ENCODE measurements at places on chromosomes 2 and 18.

DNA sequence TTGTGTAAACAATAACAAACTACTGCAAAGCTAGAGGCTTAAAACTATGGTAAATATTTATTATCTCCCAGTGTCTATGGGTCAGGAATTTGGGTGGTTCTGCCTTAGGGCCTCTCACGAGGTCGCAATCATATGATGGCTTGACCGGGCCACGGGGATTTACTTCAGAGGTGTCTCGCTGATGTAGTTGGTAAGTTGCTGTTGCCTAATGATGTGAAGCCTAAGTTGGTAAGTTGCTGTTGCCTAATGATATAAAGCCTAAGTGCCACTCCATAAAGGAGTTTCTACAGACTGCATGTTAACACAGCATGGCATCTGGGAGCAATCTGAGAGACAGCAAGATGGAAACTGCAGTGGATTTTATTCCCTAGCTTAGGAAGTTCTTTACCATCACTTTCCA lies 35.8 kb downstream of the FMNL2 start:
- no peak for DNase-seq

DNA sequence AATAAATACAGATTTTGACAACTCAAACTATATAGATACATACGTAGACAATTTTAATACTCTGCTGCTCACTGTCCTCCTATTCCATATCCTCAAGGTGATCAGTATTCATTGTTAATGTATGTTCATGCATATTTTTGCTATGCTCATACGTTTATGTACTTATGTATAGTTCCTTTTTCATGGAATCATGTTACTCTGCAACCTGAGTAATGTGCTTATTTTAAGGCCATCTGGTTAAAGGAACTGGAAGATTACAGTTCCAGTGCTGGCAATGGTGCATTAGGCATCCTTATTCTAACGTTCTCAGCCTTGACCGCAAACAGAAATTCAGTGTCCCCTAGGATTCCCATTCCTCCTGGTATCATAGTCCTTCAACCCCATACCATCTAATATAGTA lies 385.0 kb upstream of the TNP1 start:
- no peak for DNase-seq

- DNase-seq, result no peak
Observed at GRCh38 chr2:56898986-56899385, 715.2 kb downstream of the CCDC85A start.

DNA sequence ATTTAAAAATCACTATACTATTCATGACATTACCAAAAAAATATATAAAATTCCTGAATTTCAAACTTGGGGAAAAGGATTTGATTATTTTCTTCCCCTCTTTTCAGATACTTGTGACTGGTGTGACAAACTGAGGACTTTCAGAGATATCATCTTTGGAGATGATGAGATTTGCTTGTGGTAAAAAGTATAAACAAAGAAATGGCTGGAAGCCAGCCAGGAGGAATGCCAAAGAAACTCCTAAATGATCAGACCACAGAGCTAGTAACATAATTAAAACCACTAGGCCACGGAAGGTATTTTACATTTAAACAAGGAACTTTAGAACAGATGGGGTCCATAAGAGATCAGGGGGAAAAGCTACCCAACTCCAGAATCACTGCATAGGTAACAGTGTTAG lies 58.7 kb downstream of the PIGN start:
- no peak for DNase-seq

GRCh38 chr18:2916184-2916583 lies 69.4 kb downstream of the EMILIN2 start:
- no peak for DNase-seq

GRCh38 chr18:7329016-7329415 lies 98.1 kb downstream of the LRRC30 start:
- DNase-seq, result no peak

DNA sequence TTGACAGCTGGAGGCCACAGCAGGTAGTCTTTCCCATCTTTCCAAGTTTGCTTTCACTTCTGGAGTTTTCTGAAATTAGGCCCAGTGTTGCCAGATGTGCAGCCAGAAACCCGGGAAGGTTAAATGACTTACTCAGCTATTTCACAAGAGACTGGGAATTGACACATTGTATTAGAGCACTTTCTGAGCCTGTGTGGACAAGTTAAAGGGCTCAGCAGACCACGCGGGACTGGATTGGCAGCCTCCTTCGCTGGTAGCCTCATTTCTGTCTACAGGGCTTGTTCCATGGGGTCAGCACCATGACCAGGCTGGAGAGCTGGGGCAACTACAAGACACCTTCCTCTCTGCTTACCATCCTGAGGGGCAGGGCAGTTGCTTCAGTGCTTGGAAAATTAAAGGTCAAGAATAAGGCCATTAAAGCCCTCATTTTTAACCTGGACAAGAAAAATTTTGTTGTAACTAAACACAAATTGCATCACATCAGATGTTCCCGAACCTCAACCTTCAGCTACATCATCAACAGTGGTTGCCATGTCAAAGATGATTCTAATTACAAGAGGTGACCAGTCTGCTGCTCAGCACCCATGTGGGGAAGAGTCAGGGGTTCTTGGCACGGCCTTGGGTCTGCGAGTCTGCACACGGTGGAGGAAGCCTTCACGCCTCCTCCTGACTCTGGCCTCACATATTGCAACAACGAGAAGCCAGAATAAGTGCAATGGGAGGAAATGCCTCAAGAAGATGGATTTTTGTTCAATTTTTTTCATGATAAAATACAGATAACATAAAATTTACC lies 279.5 kb upstream of the RAB6C start:
- no peak for DNase-seq

DNA sequence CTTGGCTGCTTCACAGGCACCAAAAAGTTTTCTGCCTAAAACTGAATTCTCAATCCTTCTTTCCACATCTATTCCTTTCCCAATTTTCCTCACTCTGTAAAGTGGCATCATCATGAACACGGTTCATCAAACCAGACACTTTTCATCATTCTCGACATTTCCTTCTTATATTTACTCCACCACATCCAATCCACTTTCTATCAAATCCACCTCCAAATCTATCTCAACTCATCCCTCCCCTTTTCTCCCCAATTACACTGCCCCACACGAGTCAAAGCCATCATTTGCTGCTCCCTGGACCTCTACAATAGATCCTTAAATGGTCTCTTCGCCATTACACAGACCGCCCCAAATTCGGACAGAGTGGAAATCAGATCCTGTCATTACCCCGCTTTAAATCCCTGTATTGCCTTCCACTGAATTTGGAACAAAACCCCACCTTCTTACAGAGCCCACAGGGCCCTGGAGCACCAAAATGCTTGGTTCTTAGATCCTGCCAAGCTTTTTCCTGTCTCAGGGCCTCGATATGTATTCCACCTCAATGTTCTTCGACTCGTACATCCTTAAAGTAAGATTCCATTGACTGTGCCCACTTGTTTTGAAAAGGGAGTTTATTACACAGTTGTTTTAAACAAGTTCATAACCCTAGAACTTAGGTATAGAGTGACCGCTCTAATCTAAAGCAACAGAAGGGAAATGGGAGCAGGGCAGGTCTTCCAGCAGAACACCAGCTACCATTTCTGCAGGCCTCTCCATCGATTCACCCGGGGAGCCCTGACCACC lies 856 bp downstream of the ACAA2 start:
- peak; percentile 45 for DNase-seq

GRCh38 chr2:152236191-152236925 lies 60.8 kb upstream of the STAM2 start:
- no peak for DNase-seq

GRCh38 chr18:60503199-60503598 lies 130.6 kb upstream of the MC4R start:
- no peak for DNase-seq

DNA sequence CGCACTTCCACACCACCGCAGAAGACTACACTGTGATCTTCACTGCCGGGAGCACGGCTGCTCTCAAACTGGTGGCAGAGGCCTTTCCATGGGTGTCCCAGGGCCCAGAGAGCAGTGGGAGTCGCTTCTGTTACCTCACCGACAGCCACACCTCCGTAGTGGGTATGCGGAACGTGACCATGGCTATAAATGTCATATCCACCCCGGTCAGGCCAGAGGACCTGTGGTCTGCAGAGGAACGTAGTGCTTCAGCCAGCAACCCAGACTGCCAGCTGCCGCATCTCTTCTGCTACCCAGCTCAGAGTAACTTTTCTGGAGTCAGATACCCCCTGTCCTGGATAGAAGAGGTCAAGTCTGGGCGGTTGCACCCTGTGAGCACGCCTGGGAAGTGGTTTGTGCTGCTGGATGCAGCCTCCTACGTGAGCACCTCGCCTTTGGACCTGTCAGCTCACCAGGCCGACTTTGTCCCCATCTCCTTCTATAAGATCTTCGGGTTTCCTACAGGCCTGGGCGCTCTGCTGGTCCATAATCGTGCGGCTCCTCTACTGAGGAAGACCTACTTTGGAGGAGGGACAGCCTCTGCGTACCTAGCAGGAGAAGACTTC lies 12.5 kb downstream of the MOCOS start:
- DNase-seq, result no peak

DNA sequence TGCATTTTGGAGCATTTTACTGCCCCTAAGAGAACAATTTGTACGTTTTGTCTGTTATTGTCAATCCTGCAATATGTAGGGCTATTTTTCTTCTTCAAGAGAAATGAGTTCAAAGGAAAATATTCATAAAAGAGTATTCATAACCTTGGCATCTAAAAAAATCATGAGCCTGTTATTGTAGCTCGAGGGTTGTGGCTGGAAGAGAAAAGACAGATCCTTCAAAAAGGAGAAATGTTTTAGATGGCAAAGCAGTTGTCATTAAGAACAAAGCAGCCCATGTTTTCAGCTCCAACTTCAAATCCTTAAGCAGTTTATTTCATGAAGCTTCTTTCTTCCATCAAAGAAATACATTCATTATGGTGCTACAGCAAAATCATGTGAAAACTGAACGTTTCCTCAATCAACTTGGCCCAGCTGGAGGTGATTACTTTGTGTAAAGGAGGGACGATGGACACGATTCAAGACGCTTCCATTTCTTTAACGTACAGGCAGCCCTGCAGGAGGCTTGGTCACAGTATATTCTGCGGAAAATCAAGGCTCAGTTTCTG lies 31.4 kb downstream of the QPCT start:
- DNase-seq, result no peak

DNA sequence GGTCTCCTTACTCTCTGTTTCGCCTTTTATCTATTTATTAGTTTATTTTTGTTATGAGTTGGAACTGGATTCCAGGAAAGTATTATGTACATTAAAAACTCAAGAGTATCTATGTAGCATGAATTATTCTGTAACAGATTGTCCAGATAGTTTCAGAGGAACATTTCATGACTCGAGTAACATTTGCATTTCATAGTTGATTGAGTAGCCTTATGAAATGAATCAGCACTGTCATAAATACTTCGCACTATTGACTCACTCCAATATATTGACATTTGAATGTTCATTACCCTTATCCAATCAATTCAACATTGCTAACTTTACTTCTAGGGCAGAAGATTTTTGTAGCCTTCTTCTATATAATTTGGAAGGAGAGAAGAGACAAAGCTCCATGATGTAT lies 11.3 kb upstream of the VRK2 start:
- no peak for DNase-seq

GRCh38 chr18:42281124-42281523 lies 326.1 kb downstream of the PIK3C3 start:
- DNase-seq, result no peak

- DNase-seq, result peak; percentile 3
Observed at GRCh38 chr2:45585267-45585861, 25.7 kb downstream of the SRBD1 start.

GRCh38 chr2:168692132-168692744 lies 110.2 kb upstream of the NOSTRIN start:
- no peak for DNase-seq

DNA sequence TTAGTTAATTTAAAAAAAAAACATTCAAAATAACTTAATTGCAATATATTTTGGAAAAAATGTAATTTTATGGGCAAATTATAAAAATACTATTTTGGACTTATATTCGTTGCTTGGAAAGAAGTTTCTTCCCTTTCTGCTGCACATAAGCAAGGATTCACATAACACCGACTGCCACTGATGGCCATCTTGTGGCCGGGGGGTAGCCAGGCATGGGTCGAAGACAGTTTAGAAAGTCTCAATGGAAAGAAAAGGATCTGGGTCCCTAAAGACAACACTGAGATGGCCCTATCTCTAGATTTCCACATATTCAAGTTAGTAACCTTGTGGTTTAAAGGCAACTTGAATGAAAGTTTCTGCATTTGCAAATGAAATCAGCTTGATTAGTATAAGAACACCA lies 318.6 kb downstream of the AKAIN1 start:
- no peak for DNase-seq

DNA sequence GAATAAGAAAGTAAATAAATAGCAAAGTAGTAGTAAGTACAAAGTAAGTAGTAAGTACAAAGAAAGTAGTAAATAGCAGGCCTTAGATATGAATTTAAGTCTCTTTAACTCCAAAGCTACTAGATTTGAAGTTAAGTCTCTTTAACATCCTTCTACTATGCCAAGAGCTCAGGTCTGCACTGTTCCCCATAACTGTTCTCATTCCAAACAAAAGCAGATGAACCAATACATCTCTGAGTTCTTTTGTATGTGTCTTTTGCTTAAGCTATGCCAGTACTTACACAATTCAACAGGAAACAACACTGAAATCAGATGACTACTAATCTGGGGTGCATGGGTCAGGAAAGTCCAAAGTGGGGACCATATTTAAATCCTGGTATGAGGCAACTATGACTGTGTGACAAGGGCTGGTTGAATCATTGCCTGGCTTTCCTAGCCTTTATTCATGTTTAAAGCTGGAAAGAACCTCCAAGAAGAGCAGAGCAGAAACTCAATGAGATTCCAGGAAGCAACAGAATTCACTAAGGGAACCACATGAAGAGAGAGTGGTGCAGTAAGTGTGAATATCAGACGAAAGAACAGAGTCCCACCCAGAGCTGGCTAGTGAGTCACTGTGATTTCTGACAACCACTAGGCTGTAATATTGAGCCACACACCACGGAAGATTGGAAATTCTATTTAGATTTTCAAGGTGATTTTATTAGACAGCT lies 51.0 kb upstream of the CYP26B1 start:
- no peak for DNase-seq

DNA sequence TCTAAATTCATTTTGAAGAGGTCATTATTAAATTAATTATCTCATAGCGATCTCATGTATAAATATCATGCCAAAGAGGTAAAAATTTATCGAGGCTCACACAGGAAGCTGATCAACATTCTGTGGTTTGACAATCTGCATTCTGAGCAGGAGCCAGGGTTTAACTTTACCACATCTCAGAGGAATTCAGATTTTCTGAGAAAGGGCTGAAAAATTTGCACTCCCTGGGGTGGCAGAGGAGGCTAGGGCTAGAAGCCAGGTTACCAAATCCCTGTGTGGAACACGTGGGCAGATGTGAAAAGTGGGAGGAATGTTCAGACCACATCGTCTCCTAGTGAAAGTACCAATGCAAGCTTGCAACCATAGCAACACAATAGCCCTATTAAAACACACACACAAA lies 63.5 kb upstream of the CTLA4 start:
- no peak for DNase-seq

DNA sequence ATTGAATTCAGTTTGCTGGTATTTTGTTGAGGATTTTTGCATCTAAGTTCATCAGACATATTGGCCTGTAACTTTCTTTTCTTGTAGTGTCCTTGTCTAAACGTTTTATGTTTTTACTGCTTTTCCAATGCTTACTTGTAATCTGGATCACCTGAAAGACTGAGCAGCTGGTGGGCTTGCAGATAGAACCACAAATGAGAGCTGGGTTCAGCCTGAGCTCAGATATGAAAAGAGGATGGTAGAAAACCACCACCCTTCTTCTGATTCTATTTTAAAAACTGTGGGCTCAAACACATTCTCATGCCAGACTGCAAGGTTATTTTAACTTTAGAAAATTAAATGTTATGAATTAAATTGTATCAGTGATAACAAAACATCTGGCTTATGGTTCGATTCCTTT lies 70.8 kb downstream of the DDX18 start:
- no peak for DNase-seq

GRCh38 chr18:76765649-76766048 lies 56.7 kb upstream of the ZNF236 start:
- DNase-seq, result no peak
